HCT116 (cell line): ENCODE measurements at places on chromosomes 2 and 18. TPM values are rescaled to one million over a fixed set of nuclear protein-coding genes. Genes with fewer than 3 reads are reported as not detected.

DNA sequence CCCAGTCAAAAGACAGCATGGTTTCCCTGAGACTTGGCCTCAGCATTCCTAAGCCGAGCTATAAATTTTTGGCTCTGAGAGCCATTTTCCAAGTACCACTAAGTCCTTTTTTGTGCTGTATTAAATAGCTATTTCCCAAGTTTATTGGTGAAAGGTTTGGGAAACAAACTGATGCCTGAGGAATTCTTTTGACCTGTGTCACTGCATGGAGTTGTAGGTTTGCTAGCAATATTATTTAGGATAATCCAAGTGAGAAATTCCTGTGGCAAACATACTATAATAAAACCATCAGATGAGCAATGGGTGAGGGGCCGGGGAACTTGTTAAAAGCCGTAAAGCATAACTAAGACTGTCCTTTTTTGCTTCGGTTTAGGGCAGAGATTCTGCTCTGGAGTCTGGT is 28.4 kb downstream of the ARHGAP28 start:
- no peak for DNase-seq

The ITGAV gene
- 36.3 TPM for total RNA-seq

GRCh38 chr2:232876978-232877441 is 6.9 kb downstream of the SNORC start:
- no peak for DNase-seq

DNA sequence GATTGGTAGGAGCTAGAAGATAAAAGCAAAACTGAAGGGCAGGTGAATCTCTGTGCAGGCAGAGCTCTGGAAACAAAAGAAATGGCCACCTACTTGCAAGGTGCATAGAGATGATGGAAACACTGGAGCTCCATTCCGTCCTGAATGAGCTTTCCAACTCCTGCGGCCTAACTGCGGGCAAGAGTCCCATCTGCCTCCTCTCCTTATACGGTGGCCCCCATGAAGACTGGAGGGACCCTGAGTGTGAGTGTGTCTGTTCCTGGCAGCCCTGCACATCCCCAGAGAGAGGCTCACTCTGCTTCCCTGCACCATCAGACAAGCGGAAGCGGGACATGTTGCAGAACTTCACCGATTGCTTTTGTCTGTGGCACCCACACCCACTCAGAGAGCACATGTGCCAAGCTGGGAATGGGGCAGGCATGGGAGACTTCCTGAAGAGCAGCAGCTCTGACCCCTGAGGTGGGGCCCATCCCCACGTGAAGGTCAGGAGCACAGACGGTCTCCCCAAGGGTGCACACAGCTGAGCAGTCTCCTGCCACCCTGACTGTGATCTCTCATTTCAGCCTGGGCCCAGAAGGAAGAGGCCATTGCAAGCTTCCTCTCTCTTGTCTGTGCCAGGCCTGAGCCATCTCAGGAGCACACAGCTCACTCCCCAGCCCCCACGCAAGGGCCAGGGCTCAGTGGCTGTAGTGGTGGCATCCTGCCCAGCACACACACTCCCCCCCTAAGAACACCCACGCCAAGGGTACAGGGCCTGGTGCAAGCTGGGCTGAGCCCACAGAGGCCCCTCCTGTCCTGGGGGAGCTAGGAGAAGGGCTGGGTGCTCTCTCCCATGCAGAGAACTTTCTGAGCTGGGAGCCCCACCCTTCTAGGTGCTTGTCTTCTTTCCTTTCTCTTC is 75.3 kb downstream of the STPG4 start:
- no peak for DNase-seq

DNA sequence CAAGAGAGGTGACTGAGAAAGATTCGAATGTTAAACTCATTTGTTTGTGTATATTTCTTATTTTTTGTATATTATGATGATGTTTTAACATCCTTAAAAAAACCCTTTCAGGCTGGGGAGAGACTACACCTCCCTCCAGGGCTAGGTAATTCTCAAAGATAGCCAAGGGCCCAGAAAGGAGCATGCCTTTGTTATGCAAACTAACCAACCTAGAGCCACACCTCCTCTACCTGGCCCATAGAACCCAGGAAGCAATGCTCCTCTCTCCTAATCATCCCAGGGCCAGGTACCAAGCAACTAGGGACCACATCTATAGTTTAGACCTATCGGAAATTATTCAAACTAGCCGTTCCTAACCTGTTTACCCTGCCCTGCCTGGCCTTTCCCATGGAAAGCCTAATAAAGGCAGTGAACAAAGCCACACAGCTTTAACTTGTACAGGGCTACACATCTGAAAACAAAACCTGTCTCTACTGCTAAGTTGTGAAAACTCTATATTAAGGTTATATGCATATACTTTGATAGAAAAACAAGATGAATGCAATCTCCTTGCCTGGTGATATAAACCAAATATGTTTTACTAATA is 79.7 kb downstream of the COLEC12 start:
- DNase-seq = no peak

The FAM237A gene
- total RNA-seq = not detected

The ATP5F1A gene
- 563 TPM for total RNA-seq

DNA sequence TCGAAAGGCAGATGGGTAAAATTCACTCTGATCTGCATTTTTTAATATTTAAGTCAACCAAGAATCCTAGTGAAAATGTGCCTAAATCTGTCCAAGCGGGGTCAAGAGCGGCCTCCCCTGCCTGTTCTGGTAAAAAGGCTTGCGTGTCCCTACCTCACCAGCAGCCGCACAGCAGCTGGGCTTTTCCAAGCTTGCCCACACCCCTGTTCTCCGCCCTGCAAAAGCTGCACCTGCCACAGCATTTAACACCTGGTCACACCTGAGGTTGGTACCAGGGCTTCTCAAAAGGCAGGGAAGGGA is 25.8 kb upstream of the TMEM182 start:
- DNase-seq = no peak

DNA sequence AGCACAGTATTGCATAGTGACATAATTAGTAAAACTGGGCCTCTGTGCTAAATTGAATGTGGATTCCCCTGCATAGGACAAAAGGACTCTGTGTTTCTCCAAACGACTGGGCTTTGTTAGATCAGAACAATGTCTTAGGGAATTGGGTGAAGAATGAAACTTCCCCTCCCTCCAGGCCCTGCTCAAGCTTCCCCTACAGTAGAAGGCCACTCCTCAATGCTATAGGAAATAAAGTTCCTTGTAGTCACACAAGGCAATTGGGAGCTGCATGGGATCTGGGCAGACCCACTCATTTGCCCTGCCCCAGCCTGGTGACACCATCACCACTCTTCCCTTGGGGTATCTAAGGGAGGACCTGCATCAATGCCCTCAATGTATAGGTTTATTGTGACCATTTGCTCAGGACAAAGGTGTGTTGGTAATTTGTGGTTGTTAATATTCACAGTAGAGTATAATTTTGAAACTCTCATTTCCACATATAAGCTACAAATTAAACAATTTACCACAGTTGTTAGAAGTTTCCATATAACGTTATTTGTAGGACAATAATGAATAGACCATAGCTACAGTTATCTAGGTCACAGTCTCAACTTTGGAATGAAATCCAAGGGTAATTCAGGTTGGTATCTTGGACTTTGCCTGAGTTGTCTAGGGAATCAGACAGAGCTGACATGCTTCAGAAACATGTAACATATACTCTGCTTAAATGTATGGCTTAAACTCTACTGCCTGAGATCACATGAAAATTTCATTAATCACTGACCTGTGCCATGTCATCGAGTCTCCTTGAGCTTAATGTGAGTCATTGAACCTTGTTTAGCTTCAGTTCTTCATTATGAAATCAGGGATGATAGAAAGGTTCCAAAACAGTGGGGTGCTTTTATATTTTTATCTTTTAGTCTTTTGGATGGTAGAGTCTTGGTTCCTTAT is 64.8 kb upstream of the DARS1 start:
- no peak for DNase-seq

GRCh38 chr2:115520727-115521126 is 1078.3 kb downstream of the DPP10 start:
- no peak for DNase-seq

GRCh38 chr2:58186501-58186900 is 54.6 kb downstream of the FANCL start:
- no peak for DNase-seq

GRCh38 chr2:172297531-172297930 is 129.9 kb upstream of the ITGA6 start:
- no peak for DNase-seq

- no peak for DNase-seq
Measured at GRCh38 chr2:229910832-229911412, 10.9 kb downstream of the TRIP12 start.
